NCI-H2171 (cell line): ENCODE measurements at places on chromosomes 11 and 22.
A peak's percentile ranks its signal among the peaks of the same experiment; 100 is the strongest.

- no peak for DNase-seq
Observed at GRCh38 chr11:64207256-64208085, 950 bp downstream of the FERMT3 start.

DNA sequence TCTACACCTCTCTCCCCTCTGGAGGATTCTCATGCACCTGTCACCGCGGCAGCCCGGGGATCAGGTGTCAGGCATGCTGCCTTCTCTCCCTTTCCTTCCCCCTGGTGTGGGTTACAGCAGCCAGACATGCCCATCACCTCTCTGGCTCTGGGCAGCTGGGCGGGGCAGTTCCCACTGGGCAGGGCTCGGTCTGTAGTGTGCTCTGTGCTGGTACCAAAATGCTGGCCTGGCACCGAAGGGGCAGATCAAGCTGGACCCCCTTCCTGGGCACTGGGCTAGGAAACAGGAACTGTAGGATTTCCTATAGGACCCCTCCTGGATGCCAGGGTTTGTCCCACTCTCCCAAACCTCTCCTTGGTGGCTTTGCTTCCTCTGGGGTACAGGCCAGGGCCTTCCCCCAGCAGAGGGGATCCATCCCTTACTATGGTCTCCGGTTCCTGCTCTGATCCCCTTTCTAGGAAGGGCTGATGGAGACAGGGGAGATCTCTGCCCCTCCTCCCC lies 821 bp downstream of the GAL3ST1 start:
- peak; percentile 63 for DNase-seq

- no peak for DNase-seq
Observed at GRCh38 chr11:12598330-12599256, 75.6 kb upstream of the TEAD1 start.

DNA sequence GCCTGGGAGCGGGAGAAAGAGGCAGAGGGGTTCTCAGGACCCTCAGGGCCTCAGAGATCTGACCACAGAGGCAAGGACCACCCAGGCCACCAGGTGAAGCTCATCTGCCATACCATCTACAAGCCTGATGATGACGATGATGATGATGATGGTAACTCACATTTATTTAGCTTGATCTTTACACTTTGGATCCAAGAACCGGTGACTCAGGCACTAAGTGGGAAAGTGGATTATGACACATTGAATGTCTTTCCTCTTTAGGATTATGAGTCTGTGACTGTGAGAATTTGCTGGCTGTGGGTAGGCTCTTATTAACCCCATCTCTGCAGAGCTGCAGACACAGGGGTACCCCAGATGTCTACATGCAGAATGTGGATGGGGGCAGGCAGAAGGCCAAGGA lies 110.3 kb downstream of the DSCAML1 start:
- no peak for DNase-seq

DNA sequence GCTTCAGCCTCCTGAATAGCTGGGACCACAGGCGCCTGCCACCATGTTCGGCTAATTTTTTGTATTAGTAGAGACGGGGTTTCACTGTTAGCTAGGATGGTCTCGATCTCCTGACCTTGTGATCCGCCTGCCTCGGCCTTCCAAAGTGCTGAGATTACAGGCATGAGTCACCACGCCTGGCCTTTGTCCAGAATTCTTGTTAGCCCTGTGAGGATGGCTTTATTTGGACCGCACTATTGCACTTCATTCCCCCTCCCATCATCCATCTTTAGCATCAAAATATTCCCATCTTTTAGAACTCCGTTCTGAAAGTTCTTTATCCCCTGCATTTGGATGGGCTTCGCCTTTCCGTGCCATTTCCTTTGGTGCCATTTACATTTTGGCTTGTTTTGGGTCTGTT lies 2.6 kb downstream of the SAMM50 start:
- DNase-seq: no peak

DNA sequence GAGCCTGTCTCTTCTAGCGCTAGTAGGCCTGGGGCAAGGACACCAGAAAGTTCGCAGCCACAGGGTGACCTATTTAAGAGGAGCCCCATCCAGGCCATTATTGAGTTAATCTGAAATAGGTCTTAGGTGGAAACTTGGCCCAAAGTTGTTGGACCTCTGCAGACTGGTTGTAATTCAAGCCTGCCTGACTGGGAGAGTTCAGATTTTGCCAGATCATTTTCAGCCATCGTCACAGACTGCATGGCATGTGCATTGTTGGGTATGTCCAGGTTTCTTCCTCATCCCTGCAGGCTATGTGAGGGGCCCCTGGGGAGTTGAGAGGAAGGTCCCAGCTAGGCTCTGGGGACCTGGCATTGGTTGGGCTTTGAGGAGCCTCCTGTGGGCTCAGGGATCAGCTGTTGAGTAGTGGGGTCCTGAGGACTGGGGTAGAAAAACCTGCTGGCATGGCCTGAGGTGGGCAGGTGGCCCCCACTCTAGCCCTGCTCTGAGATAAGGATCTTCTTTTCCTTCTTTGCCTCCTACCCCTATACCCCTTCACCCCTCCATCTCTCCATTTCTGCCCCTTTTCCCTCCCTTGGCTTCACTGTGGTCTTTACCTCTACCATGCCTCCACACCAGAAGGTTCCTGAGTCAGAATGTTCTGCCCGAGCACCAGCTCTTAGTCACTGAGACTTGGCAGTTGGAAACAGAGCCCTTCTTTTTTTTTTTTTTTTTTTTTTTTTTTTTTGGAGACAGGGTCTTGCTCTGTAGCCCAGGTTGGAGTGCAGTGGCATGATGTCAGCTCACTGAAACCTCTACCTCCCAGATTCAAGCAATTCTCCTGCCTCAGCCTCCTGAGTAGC lies 112.7 kb downstream of the MORC2 start:
- DNase-seq: no peak

GRCh38 chr22:46557736-46558480 lies 20.5 kb upstream of the CELSR1 start:
- DNase-seq: no peak

- no peak for DNase-seq
Observed at GRCh38 chr11:12949453-12949852, 59.7 kb upstream of the RASSF10 start.

DNA sequence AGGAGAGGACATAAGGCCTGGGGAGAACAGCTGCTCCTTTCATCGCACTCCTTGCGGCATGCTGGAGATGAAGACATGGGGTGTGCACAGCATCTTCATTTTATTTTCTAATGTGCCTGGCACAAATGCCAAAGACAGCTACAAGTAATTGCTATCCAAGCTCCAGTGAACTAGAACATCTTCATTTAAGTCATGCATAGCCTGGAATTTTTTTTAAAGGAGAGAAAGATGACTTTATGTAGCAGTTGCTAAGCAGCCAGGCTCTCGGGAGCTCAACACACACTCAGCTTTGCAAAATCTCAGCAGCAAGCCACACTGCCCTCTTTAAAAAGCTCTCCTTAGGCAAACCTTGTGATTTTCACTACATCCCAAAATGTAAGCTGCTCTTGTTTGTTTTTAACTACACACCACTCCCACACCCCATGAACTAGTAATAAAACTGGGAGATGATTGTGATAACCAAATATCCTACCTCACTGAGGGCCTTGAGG lies 164.5 kb upstream of the POU2AF2 start:
- DNase-seq: no peak
